A172 (cell line): ENCODE measurements at places on chromosomes 12 and 14. TPM values are rescaled to one million over a fixed set of nuclear protein-coding genes. Genes with fewer than 3 reads are reported as not detected.
A peak's percentile ranks its signal among the peaks of the same experiment; 100 is the strongest.

GRCh38 chr12:49934505-49934904 is 16.0 kb upstream of the AQP2 start:
- DNase-seq = no peak

GRCh38 chr12:30932881-30933280 is 6.3 kb downstream of the TSPAN11 start:
- DNase-seq = no peak

DNA sequence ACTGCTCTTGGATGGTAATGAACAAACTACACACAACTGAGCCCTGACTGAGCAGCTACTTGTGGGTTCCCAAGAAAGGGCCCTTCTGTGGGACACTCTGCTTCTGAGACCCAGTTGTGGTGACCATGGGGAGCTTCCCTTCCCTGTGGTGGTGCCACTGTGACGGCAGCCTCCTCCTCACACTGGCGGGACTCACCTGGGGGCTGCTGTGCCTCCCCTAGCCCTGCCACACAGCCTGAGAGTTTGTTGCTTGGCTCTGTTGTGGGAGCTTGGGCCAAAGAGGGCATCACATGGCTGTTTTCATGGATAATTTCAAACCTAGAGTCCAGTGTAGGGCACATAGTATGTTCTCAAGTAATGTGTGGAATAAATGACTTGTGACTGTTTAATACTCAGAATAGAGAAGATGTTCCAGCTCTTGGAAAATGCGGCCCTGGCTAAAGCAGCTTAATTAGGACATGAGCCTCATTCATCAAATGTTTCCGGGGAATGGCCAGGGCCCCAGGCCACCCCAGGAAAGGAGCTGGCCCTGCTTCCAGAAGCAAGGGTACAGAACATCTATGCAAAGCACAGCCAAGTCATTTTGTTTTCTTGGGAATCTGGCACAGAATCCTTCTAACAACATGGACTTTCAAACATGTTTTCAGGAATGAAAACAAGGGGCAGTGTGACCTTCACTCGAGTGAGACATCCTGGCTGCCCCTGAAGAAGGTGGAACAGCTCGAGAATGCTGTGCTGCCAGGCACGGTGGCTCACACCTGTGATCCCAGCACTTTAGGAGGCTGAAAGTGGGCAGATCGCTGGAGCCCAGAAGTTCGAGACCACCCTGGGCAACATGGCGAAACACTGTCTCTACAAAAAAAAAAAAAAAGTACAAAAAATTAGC is 21.2 kb downstream of the ZFYVE21 start:
- DNase-seq = no peak

DNA sequence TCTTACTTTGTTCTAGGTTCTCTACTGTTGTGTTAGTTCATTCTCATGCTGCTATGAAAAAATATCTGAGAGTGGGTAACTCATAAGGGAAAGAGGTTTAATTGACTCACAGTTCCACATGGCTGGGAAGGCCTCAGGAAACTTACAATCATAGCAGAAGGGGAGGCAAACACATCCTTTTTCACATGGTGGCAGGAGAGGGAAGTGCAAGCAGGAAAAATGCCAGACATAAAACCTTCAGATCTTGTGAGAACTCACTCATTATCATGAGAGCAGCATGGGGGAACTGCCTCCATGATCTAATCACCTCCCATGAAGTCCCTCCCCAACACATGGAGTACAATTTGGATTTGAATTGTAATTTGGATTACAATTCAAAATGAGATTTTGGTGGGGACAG is 69.6 kb downstream of the MGST1 start:
- no peak for DNase-seq

DNA sequence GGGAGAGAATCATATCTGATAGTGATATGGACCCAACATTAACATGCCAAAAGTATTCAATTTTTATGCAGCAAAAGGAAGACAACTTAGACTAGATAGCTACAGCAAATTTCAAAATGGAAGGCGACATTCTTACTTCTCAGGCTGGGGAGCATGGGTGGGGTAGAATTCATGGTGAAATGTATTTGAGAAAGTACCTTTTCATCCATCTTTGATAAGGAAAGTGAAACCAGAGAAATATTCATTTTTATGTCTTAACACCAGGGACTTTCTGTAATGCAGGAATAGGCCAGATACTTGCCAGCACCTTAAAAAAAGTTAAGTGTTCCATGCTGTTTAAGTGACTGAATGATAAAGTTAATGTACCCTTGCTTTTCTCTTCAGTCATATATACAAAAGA is 13.4 kb downstream of the BTG1 start:
- DNase-seq = no peak

- peak; percentile 63 for DNase-seq
Measured at GRCh38 chr12:19799216-19799615, 359.9 kb downstream of the AEBP2 start.

Gene SDR9C7
- total RNA-seq = 0.12 TPM in 1 of 2 replicates, not detected in the other

Gene DPPA3
- not detected in 2 replicates for total RNA-seq

Gene LRTM2
- total RNA-seq = not detected in 2 replicates
